SW 1271 (cell line): ENCODE measurements at places on chromosomes 2 and 18.

- no peak for DNase-seq
Observed at GRCh38 chr18:68445136-68445535, 269.8 kb downstream of the TMX3 start.

GRCh38 chr2:218032336-218033171, 29.8 kb upstream of the TNS1 start:
- DNase-seq, result no peak

- no peak for DNase-seq
Observed at GRCh38 chr18:36066001-36066400, 1.4 kb downstream of the RPRD1A start.

GRCh38 chr18:39841482-39842365, 2113.3 kb upstream of the PIK3C3 start:
- DNase-seq, result peak; percentile 34

- no peak for DNase-seq
Observed at GRCh38 chr18:31688606-31689005, 4.2 kb upstream of the B4GALT6 start.

DNA sequence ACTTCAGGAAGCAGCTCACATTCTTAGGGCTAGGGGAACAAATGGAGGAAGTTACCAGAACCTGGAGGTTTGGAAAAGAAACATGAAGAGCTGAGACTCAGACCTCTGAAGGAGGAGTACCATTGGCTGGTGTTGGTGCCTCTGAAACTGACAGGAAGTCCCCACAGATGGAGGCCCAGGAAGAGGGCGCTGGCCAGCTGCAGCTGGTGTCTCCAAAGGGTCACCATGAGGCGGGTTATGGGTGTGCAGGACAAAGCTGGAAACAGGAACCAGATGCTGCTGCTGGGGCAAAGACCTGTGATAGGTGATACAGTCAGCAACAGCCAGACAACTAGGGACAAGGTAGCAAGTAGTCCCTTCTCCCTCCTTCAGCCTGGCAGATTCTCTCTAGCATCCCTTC, 136.5 kb upstream of the SERPINE2 start:
- DNase-seq, result no peak

GRCh38 chr18:3466045-3466444, 16.1 kb downstream of the TGIF1 start:
- peak; percentile 50 for DNase-seq

DNA sequence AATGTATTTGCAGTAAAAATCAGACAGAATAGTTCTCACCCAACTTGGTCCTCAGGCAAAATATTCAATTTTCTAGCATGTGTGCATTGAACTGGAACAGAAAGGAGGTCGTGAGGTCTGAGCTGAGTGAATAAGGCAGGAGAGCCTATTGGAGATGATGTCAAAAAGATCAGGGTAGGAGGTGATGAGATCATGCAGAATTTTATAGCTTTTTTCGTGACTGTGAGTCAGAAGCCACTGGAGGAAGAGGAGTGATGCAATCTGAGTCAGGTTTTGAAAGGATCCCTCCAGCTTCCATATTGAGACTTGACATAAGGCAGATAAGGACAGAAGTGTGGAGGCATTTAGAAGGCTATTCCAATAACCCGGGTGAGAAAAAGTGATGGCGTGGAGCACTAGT, 299.5 kb upstream of the SOX11 start:
- no peak for DNase-seq

- DNase-seq, result no peak
Observed at GRCh38 chr2:150136893-150137292, 350.6 kb downstream of the RND3 start.

DNA sequence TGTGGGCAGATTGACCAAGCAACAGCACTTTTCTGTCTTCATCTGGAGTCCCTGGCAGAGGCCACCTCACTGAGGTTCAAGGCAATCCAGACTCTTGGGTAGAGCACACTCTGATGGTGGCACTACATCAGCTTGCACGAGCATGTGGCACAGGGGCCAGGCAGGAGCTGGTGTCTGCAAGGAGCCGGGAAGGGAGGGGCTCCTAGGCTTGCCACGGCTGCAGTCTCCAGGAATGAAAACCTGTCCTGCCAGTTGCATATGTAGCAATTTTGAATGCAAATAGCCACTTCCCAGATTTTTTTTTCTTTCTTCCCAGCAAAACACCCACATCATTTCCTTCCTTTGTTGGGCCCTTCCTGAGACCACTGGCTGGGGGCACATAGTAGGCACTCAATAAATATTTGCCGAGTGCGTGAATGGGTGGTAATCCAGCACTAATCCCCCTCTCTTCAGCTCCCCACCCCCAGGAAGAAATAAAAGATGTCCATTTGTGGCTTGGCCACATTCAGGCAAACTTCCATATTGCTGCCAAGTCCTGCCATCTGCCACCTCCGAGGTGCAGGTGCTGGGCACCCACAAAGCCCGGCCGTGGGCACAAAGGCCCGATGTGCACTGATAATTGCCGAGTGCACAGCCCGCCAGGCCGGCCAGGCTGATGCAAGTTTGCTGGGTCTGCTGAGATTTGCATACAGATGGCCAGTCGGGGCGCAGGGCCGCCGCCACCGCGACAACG, 72.4 kb downstream of the MYCN start:
- no peak for DNase-seq

DNA sequence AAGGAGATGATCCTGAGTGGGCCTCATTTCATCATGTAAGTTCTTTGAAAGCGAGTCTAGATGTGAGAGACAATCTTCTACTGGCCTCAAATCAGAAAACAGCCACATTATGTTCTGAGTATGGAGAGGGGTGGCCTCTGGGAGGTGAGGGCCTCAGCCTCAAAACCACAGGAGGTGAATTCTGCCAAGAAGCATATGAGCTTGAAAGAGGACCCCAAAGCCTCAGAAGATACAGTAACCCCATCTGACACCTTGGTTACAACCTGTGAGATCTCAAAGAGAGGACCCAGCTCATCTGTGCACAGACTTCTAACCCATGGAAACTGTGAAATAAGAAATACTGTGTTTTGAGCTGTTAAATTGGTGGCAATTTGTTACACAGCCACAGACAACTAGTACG, 200.1 kb downstream of the ARHGAP15 start:
- no peak for DNase-seq

DNA sequence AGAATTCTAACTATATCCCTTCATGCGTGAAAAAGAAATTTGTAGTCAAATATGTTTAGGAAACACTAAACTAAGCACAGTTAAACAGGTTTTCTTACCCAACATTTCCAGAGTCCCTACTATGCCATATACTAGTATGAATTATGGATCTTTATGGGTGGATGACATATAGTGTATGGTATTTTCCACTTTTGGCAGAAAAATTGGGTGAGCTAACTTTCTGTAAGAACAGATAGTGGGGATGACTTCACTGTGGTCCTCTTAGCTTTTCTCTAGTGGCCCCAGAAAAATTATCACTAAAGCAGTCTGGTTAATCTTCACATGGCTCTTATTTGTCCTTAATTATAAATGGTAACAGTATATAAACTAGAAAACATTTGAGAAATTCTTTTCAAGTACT, 240.0 kb upstream of the GULP1 start:
- no peak for DNase-seq

- DNase-seq, result no peak
Observed at GRCh38 chr18:44569391-44570055, 111.2 kb upstream of the SETBP1 start.

DNA sequence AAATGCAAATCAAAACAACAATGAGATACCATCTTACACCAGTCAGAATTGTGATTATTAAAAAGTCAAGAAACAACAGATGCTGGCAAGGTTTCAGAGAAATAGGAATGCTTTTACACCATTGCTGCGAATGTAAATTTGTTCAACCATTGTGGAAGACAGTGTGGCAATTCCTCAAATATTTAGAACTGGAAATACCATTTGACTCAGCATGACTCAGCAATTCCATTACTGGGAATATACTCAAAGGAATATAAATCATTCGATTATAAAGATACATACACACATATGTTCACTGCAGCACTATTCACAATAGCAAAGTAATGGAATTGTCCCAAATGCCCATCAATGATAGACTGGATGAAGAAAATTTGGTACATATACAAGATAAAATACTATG, 516.7 kb downstream of the ERBB4 start:
- no peak for DNase-seq

GRCh38 chr2:74606927-74607326, 41.2 kb downstream of the M1AP start:
- no peak for DNase-seq

DNA sequence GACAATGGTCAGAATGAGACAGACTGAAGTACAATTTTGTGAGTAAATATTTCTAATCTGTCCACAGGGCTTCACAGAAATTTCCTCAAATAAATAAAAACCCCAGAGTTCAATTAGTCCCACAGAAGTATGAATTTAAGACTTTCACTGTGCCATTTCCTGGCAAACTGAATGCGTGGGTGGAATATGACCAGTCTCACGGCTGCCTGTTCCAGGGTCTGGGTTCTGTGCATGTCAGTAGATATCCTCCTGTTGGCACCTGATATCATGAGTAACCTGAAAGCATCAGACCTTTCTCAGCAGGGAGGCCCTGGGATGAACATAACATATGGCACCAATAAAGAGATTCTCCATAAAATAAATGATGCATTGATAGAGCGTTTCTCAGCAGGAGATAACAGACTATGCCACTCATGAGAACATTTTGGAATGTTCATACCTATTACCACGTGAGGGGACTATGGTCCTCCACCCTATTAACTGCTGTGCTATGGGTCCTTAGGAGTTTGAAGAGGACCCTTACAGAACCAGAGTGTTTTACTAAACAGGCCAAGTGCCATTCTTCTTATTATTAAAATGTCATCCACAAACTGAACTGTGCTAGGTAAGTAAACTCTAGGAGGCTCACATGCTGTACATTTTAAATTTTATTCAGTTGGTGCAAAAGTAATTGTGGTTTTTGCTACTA, 10.6 kb upstream of the MALL start:
- no peak for DNase-seq

DNA sequence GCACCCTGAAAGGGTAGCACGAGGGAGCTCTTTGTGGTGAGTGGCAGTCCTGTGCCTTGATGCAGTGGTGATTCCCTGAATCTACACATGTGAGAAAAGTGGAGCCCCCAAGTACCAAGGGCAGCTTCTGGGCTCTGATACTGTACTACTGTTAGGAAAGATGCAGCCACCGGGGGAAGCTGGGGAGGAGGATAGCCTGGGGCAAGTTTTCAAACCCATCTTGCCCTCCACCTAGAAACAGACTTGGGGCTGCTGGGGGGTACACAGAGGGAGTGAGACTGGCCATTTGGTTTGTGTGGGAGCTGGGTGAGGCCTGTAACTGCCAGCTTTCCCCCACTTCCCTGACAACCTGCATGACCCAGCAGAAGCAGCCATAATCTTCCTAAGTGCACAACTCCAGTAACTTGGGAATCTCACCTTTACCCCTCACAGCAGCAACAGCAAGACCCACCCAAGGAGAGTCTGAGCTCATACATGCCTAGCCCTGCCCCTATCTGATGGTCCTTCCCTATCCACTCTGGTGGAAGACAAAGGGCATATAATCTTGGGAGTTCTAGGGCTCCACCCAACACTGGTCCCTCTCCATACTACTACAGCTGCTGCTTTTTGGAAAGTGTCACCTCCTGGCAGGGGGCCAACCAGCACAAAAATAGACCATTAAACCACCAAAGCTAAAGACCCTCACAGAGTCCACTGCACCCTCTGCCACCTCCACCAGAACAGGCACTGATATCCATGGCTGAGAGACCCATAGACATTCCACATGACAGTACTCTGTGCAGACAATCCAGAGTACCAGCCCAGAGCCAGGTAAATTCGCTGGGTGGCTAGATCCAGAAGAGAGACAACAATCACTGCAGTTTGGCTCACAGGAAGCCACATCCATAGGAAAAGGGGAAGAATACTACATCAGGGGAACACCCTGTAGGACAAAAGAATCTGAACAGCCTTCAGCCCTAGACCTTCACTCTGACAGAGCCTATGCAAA, 8.2 kb downstream of the MALL start:
- no peak for DNase-seq

- no peak for DNase-seq
Observed at GRCh38 chr2:52844701-52845423, 922.7 kb upstream of the CHAC2 start.

GRCh38 chr18:11976315-11977152, 4.8 kb upstream of the IMPA2 start:
- DNase-seq, result no peak

- DNase-seq, result no peak
Observed at GRCh38 chr2:65043001-65043400, 13.2 kb upstream of the CEP68 start.

GRCh38 chr2:130385709-130386108, 29.9 kb downstream of the PTPN18 start:
- no peak for DNase-seq

GRCh38 chr2:216216951-216217903, 108.1 kb downstream of the XRCC5 start:
- DNase-seq, result peak; percentile 84

DNA sequence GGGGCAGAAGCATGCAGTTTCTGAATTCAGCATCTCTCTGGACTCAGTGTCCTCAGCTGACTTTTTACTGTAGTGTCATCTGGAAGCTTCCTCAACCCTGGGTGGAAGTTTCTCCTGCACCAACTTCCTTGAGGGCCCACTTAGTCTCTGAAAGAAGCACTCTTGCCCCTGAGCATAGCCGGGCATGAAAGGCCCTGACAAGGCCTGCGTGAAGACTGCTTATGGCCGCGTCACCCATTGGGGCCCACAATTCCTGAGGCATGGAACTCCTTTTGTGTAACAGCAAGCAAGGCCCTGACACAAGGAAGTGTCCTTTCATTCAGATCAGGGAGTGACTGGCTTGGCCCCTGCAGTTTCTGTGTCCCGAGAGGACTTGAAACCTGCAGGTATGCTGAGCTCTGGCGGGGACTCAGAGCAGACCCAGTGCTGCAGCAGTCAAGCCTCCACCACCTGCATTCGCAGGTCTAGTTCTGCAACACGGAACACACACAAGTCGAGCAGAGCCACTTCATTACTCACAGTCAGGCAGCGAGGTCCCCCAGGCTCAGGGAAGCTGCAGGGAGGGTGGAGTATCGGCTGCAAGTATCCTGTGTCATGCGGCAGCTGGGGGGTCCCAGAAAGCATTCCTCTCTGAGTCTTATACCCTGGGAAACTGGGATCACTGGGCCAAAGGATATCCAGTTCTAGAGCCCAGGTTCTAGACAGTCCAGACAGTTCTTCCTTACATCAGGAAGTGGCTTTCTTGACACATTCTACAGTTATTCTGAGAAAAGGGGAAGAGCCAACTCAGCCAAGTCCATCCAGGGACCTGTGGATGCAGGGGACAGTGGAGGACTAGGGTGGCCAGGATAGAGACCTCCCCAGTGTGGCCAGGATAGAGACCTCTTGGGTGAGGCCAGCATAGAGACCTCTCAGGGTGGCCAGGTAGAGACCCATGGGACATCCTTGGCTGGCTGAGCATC, 35.6 kb upstream of the PRLH start:
- no peak for DNase-seq

- DNase-seq, result peak; percentile 12
Observed at GRCh38 chr2:209423562-209424198, at the start of gene MAP2. TSS of gene MAP2 (plus strand) at chr2:209424047. CDS start at chr2:209653171, 229,124 bp downstream.

- DNase-seq, result peak; percentile 58
Observed at GRCh38 chr2:74893332-74893731, 59.4 kb downstream of the HK2 start.

- DNase-seq, result no peak
Observed at GRCh38 chr2:103739186-103739585, 977.4 kb downstream of the TMEM182 start.
